ENCODE measurements at places on chromosomes 12 and 14. TPM values are rescaled to one million over a fixed set of nuclear protein-coding genes. Genes with fewer than 3 reads are reported as not detected.

NOS1 gene
- 0.40 TPM for total RNA-seq

LRRC9 gene
- not detected for total RNA-seq

GUCY2C gene
- total RNA-seq = not detected

CARMIL3 gene
- 0.60 TPM for total RNA-seq

OR6C68 gene
- not detected for total RNA-seq

POP5 gene
- total RNA-seq = 57.8 TPM

MAX gene
- total RNA-seq = 58.8 TPM

Measured in A549 treated with ZK216348 at 1 μM for 4 hours (cell line).